GF-D8 (cell line): ENCODE measurements at places on chromosomes 6 and 20.

DNA sequence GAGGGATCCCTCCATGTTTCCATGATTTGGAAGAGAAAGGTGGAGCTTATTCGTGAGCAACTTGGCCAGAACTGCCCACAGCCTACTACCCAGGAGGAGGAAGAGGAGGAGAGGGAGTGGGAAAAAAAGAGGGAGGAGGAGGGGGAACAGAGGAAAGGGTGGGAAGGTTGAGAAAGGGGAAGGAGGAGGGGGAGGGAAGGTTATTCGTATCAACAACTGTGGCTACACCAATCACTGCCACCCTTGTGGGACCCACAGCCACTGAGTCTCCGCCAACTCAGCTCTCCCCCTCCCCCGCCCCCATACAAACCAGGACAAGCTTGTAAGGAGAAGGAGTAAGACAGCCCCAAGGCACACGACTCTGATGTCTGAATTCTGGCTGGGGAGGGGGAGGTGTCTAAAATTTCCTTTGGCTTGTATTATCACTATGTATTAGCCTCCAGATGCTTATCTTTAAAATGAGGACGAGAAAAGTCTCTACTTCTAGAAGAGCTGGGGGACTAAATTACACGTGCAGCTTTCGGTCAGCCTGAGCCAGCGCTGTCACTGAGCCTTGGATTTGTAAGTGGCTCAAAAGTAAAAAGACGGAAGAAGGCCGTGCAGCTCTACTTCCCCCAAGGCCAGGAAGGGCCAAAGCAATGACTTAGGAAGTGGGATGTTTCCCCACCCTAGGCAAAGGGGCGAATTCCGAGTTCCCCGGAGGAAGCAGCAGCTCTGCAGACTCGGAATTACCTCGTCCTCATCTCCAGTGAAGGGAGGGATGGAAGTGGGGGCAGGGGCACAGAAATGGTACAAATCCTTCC is 1.0 kb downstream of the FKBP1A start:
- peak; percentile 25 for DNase-seq

DNA sequence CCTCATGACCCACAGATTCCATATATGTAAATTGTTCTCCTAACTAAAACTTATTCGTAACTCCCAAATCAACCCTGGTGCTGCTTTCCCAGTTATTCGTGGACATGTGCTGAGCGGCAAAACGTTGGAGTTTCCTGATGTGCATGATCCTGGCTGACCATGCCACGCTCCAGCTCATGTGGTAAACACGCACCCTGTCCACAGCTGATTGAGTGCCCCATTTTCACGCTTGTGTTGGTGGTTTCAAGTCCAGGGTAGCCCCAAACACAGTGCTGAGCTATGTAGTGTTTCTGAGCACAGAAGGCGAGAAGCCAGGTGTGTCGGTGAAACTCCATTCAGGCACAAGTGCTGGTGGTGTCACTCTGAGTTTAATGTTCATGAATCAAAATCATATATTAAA is 19.1 kb upstream of the FOXC1 start:
- DNase-seq: no peak

GRCh38 chr6:144886682-144887081 is 601.5 kb downstream of the UTRN start:
- DNase-seq: no peak

- DNase-seq: no peak
Measured at GRCh38 chr20:5211803-5212714, 85.3 kb downstream of the CDS2 start.

DNA sequence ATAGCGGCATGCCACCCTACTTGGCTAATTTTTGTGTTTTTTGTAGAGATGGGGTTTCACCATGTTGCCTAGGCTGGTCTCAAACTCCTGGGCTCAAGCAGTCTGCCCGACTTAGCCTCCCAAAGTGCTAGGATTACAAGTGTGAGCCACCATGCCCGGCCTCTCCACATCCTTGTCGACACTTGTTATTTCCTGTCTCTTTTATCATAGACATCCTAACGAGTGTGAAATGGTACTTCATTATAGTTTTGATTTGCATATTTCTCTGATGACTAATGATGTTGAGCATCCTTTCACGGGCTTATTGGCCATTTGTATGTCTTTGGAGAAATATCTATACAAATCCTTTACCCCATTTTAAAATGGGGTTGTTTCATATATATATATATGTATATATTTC is 39.0 kb upstream of the ASXL1 start:
- DNase-seq: no peak

GRCh38 chr20:49245921-49246740 is 26.9 kb downstream of the DDX27 start:
- DNase-seq: no peak

DNA sequence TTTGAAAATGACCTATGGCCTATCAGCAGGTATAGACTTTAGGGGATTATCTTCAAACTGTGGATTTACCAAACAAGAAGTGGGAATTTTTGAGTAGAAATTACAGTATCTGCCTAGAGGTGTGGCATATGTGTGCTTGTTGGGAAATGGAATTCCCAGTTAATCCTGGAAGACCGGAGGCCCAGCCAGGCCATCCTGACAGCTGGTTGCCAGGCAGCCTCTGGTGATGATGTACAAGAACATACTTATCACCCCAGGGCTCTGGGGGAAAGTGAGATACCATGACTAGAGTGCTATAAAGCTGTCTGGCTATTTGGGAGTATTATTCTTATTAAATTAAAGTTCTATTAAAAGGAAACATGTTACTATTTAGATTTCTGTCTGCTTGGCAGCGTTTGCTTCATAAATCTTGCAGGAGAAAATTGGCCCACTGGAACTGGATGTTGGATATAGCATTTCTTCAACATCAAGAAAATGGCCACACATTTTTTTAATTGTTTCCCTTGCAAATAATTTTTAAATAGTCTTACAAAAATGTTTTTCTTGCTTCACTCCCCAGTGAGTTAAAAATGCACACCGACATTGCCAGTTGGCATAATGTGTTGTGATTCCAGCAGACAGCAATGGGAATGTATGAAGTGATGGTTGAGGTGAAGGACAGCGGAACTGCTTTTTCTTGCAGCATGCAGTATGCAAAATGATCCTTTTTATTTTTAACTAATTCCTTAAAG is 187.8 kb downstream of the MYLK4 start:
- DNase-seq: no peak

- no peak for DNase-seq
Measured at GRCh38 chr6:88050140-88050818, 2.6 kb downstream of the SPACA1 start.

- no peak for DNase-seq
Measured at GRCh38 chr20:62133864-62134263, 9.3 kb downstream of the PSMA7 start.

GRCh38 chr20:52864916-52865605 is 107.1 kb upstream of the TSHZ2 start:
- DNase-seq: no peak

DNA sequence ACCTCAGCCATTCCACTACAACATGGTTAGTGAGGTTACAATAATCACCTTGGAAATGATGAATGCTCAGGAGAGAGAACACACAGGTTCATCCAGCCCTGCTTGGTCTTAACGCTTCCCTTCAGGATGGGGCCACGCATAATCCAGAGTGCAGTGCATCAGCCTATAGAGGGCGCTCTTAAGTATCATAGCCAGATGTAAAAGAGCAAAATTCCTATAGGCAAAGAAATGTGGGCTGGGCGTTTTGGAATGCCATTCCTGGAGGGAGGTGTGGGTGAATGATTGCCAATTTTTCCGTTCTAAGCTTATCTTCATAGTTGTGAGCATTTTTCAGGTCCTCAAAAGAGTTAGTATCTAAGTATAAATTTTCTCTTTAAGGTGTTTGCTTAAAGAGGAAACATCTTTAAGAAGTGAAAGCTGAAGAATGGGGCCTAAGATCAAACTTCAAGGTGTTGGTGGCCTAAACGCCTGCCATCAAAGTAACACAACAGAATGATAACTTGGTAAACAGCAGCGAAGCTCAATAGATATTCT is 1.8 kb downstream of the RIPOR2 start:
- DNase-seq: no peak

DNA sequence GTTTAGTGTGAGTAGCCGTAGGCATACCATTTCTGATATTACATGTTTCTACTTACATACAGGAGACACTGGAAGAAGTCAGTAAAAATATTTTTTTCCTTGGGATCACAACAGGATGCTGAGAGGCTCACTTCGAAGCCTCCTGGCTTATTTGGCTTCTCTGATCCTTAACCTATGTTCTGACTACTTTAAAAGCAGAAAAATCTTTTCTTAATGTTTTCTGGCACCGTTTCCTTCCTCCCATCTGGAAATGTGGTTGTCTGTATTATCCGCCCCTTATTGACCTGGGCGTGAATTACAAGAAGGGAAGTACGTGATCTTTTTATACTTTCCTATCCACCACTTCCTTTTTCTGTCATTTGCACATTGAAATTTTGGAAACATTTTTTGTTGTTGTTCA is 379.6 kb downstream of the COL12A1 start:
- DNase-seq: no peak

DNA sequence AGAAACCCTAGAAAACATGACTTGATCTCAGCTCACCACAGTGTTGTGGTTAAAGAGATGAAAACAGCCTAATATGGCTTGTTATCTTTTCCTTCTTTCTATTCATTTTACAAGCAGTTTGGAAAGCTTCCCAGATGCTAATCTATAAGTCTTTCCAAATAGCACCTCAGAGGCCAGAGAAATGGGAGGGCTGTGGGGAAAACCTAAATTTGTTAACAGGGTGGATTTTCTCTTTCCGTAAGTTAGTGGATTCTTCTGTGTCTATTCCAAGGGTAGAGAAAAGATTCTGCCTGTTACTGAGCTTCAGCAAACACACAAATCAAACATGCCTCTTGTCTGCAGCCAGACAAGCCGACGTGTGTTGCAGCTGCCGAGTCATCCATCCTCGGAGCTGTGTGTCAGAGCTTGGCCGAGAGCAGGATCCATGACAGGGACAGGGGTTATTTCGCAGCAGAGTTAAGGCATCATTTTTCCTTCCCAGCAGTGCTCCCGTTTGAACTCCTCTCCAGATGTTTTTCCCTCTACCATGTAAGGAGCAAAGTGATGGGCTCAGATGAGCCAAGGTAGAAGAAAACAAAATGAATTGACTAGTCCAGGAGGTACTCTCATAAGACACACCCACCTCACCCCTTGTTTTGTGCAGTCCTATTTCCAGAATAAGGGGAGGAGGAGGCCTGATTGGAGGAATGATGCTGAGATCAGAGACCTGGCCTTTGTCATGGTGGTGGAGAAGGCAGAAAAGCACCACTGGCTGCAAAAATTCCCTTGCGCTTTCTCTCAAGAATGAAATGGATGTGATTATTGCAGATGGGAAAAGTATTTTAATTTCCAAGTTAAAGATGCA is 560.0 kb downstream of the C6orf118 start:
- no peak for DNase-seq

- DNase-seq: no peak
Measured at GRCh38 chr20:63290677-63291472, 2.1 kb upstream of the COL20A1 start.

DNA sequence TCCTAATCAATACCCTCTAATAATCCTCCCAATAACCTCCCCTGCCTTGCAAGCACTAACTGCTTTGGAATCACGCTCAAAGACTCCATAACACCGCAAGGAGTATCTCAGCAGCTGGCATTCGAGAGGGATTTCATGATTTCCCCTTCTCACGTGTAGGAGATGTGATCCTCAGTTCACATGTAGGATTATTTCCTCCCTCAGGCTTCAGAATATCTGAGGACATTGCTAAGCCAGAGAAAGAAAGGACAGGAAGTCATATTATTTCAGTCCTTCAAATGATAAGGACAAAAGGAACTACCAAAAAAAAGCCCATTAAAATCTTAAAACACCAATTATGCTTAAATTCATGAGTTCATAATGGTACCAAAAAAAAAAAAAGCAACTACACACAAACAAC is 122.9 kb downstream of the NFATC2 start:
- no peak for DNase-seq

DNA sequence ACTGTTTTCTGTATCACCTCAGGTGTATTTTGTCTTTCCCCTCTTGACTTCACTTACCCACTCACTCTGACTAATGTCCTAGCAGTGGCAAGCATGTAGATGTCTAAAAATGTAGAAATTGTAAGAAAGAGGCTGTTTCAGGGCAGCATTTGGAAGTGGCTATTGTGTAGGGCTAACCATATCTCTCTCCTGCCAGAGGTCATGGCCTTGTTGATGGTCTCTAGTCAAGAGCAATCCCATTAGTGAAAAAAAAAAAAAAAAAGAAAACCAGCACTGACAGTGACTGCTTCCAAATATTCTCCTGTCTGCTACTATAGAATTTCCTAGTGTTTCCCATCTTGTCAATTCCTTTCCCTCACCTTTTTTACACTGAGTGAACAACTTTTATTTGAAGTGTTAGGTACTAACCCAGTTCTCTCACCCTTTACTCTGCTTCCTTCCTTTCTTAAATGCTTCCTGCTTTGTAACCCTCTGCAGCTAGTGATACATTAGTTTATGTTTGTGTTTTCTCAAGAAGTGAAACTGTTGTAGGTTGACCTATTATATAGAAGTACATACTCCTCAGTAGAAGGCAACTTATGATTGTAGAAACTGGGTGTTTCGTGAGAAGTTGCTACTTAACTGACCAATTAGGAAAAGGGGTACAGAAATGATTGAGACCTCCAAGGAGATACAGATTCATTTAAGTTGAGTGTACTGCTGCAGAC is 174.1 kb upstream of the PTPRK start:
- no peak for DNase-seq

DNA sequence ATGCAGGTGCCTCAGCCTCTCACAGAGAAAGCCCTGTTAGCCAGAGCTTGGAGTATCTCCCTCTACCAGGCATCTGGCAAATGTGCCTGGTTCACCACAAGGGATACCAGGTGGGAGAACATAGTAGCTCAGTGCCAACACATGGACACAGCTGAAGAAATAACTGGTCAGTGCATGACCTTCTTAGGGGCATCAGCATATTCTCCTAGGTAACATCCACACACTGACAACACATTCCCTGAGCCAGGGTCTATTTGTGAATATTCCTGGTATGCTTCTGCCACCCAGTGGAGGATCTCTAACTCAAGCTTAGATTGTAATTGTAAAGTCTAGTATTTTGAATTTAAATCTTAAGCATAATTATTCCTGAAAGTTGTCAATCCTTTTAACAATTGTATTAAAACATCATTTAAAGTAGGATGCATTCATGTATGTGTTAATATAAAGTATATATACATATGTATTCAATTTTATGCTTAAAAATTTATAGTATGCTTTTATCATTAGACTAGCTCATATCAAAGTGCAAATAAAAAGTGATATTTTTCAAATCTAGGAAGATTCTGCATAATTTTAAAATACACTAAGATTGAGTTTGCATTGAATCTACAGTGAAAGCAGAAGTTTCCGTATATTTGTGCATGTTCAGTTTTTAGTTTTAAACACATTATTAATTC is 45.3 kb upstream of the COL21A1 start:
- no peak for DNase-seq

GRCh38 chr6:41017663-41018062 is 21.4 kb downstream of the UNC5CL start:
- no peak for DNase-seq

DNA sequence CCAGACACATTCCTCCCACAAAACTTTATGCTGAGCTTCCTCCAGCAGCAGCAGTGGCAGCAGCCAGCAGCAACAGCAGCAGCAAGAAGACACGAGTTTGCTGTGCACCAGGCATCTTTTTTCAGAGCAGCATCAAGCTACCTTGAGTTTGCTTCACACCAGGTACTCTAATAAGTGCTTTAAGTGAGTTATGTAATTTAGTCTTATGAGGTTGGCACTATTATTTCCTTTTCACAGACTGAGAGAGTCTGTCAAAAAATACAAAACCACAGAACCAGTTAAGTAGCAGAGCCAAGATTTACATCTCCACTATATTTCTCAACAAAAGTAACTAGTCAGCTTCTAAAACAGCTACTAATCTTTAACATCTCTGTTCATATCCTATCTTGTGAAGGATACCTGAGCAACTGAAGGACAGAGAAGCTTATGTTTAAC is 23.7 kb downstream of the RANBP9 start:
- peak; percentile 22 for DNase-seq

- DNase-seq: no peak
Measured at GRCh38 chr6:1609041-1609647, 571 bp upstream of the FOXC1 start.
